ENCODE measurements at places on chromosomes 7 and 10.

DNA sequence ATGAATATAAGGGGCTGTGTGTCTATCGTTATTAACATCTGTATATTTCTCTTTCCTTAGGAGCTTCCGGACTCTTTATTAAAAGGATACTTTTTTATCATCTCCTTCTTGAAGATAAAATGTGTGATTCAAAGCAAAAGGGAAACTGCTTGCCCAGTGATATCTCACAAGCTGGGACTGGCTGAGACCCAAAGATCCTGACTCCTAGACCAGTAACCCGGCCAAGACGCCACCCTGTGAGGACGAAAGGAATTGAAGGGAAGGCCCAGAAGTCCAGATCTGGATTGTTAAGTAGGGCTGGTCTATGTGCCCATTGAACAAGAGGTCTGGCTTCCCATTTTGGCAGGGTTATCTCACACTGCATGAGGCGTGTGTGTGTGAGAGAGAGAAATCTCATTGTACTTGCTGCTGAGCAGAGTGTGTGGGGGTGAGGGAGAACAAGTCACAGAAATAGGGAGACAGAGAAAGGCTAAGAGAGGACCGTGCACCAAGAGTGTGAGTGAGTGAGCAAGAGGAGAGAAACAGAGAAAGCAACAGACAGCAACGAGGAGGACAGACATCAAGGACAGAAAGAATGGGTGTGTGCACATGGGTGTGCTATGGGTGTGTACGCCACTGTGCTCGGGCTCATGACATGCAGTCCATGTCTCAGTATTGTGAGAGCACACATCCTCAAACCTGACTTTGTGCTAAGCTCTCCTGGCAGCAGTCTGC is 75.4 kb downstream of the PLXNA4 start:
- DNase-seq: no peak

DNA sequence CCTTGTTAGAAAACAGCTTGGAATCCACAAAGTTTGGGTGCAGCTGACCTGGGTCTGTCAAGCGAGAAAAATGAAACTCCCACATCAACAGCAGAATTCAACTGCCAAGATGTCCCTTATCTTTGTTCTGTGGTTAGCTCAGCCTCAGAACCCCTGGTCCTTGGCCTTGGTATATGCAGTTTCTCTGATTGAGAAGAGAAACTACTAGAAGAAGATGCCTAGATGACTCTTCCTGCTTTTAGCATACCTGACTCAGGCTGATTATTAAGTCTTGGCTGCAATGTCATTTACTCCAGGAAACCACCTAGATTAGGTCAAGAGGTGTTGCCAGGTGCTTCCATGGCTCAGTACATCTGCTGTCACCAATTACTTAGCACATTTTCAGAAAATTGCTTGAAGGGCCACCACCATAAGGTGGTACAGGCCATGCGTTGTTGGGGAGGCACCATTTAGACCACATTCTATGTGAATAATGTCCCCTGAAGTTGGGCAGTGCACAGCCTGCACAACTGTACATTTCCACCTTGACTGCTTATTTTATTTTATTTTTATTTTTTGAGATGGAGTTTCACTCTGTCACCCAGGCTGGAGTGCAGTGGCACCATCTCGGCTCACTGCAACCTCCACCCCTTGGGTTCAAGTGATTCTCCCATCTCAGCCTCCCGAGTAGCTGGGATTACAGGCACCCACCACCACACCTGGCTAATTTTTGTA is 59.4 kb upstream of the ZNF438 start:
- no peak for DNase-seq

GRCh38 chr10:72645263-72645858 is 19.5 kb upstream of the MICU1 start:
- no peak for DNase-seq

- DNase-seq: no peak
Observed at GRCh38 chr7:27140126-27140857, 3.2 kb downstream of the HOXA5 start.

DNA sequence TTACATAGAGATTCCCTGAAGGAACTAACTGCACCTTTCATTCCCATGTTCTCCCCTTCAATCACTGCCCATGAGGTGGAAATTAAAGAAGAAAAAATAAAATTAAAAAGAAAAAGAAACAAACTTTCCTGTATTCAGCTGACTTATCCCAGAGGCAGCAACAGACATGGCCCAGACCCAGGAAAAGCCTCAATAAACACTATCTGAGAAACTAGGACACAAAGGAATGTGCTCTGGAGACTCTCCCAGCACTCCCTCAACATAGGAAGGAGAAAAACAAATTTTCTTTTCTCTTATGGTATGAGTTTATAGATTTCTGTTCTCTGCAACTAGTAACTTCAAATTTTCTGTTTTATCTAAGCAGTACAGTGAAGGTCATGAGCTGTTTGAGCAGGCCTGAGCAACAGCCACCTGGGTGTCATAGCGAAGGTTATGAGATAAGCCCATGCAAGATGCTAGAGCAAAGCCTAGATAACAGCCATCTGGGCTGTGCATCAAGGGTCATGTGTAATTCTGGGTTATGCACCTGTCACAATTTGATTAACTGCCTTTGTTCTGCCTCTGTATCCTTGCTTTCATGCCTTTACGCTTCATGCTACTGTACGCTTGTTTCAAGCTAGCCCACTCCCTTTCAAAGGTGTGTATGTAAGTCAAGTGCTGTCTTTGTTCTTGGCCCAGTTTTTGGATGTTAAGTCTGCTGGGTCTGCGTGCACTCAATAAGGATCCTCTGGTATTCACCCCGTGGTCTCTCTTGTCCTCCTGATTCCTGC is 11.0 kb upstream of the OR6B1 start:
- DNase-seq: no peak

DNA sequence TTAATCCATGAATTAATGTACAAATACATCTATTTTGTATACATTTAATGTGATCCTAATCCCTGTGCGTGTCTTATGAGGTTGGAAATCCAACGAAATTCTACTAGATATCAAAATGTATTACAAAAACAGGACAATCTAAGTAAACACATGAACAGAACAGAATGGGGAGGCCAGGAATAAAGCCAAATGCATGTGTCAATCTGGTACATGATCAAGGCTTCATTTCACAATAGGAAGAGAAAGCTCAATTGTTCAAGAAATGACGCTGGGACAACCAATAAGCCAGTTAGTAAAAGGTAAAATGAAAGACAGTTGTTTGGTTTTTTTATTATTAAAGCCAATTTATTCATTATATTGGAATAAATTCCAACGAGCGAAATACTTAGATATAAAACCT is 83.0 kb downstream of the COL13A1 start:
- DNase-seq: no peak

DNA sequence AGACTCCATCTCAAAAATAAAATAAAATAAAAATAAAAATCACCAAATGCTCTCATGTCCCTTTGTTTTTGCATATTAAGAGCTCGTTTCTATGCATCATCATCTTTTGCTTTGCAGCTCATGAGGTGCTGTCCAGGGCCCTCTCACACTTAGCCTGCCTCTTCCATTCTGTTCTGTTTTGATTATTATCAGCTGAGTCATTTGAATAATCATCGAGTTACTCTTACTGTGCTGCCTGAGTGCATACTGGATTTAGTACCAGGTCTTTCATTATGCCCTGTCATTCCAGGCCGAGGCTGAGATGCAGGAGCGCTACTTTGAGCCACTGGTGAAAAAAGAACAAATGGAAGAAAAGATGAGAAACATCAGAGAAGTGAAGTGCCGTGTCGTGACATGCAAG is 33.0 kb downstream of the UCMA start:
- no peak for DNase-seq

DNA sequence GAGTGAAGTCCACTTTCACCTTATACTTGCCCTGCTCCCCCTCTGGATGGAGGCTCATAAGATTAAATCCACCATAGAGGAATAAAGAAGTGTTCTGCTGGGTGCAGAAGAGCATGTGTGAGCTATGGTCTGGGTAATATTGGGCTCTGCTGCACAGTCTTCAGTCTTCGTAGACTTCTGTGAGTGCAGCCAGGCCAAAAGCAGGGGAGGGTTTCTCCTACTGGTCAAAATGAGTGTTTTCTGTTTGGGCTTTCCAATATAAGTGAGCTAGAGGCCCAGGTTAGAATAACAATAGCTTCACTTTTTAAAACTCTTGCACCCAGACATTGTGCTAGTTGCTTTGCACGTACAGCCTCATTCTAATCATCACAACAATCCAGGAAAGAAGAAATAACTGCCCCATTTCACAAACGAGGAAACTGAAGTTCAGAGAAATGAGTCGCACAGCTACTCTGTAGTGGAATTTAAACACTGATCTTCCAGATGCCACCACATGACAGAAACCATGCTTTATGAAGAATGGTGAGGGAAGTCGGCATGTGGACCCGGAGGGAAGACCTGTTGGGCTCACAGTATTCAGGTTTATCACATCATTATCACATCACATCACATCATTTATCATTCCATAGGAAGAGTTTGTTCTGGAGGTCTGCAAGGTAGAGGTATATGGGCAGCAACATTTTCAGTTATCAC is 23.8 kb upstream of the MSMB start:
- no peak for DNase-seq

- no peak for DNase-seq
Observed at GRCh38 chr7:88185650-88186049, 34.2 kb downstream of the SRI start.

GRCh38 chr7:2313450-2314208 is 612 bp downstream of the SNX8 start:
- no peak for DNase-seq

DNA sequence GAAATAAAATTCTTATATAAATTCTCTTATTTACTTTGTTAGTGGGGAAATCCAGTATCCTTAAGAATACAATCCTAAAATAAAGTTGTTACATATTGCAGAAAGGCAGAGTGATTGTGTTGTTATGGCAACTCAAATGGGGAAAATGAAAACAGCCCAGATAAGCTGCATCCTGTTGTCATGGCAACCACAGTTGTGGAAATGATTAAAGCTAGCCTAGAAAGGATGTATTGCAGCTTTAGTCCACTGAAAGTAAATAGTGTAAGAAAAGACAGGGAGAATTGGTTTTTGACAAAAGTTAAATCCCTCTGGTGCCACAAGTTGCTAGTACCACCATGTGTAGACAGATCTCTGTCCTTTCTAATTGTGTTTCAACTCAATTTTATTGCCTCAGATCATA is 43.2 kb downstream of the BTRC start:
- no peak for DNase-seq

GRCh38 chr7:37550872-37551271 is 102.2 kb upstream of the ELMO1 start:
- DNase-seq: no peak

DNA sequence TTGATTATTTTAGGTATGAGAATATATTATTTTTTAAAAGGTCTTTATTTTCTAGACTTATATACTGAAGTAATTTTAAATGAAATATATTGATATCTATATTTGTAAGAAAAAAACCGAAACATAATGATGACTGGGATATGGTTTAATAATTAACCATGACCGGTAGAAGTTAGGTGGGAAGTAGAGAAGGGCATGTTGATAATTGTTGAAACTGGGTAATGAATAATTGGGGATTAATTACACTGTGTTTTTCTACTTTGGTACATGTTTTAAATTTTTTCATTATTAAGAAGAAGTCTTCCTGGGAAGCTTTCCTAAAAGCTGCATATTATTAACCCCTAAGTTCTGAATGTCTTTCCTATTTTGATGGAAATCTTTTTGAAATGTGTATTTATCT is 16.3 kb downstream of the TSPAN12 start:
- no peak for DNase-seq

Data from GOT3 (cell line).